ENCODE measurements at places on chromosomes 6 and 20.

GRCh38 chr20:54227241-54227640 is 19.4 kb downstream of the PFDN4 start:
- DNase-seq = no peak

DNA sequence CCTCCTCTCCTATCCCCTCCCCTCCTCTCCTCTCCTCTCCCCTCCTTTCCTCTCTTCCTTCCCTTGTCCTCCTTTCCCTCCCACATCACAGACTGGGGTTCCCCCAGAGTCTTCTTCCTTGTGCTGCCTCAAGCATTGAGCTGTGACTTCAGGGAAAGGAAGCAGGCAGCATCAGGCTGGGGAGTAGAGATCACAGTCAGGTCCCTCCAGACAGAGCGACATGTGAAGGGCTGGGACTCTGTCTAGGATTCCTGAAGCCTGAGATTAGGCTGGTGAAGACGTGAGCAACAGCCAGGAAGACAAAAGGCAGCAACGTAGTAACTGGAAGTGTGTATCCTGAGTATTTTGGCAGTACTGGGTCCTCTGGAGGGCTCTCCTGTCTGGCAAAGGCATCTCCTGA is 265.4 kb upstream of the SUPT3H start:
- DNase-seq = no peak

- DNase-seq = no peak
Measured at GRCh38 chr20:44666066-44666465, 14.6 kb upstream of the ADA start.

GRCh38 chr6:55983861-55984260 is 108.5 kb upstream of the BMP5 start:
- DNase-seq = no peak

DNA sequence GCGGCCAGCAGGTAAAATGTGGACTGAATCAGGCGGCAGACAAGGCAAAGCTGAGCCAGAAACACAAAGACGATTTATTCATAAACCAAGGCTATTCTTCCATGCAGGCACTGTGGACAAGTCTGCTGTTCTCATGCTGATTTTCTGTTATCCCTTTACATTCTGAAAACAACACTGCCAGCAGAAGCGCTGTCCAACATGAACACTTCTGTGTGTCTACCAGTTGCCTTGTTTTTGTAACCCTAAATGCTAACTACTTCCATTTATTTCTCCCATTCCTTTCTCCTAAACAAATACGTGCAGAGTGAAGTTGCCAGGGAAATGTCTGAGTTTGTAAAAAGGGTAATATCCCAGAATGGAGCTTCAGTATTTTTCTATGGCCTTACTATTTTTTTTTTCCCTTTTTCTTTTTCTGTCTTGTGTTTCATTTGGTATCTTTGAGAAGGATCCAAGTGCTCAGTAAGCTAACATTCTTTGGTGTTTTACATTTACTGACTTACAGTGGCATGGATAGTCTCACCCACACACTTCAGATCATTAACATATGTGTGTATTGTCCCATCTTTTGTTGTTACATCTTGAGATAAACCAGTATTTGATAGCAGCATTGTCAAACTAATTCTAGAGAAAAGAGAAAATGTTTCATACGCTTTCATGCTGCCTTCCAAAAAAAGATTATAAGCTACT is 1308.9 kb upstream of the MAP3K7 start:
- DNase-seq = no peak

DNA sequence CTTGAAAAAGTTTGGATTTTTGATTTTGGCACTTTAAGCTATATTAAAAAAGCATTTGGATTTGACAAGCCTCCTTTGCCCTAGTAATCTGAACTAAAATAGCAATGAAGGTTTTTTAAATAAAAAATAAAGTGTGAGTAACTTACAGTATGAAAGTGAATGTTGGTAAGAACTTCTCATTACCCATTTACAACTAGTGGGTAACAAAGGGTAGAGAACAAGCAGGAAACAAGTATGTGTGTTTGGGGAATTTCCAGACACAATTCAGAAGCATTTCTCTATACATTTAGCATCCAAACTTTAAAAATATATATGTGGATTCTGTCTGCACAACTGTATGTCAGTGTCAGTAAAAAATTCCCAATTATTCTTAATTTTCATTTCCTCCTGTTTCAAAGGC is 2.9 kb downstream of the TMEM30A start:
- no peak for DNase-seq

DNA sequence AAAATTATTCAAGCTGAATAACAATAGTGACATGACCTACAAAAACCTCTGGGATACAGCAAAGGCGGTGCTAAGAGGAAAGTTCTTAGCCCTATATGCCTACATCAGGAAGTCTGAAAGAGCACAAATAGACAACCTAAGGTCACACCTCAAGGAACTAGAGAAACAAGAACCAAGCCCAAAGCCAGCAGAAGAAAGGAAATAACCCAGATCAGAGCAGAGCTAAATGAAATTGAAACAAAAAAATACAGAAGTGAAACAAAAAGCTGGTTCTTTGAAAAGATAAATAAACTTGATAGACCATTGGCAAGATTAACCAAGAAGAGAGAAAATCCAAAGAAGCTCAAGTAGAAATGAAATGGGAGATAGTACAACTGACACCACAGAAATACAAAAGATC is 47.6 kb upstream of the NOTCH4 start:
- DNase-seq = no peak

DNA sequence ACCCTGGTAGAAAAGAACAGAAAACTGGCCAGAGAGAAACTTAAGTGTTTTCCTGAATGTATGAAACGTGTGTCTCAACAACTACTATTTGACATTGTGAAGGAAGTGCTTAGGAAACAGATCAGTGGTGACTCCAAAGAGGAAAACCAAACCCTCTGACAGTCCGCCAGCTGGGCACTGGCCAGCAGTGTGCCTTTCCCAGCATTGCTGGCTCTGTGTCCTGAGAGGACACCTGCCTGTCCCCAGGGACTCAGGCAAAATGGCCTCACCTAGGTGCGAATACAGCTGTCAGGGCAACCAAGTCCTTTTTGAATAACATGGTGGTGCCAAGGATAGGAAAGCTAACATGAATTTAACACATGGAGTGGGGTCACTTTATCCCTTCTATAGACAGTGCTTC is 72.5 kb downstream of the NDUFAF5 start:
- DNase-seq = no peak

GRCh38 chr6:11224966-11225463 is 7.5 kb downstream of the NEDD9 start:
- no peak for DNase-seq

- no peak for DNase-seq
Measured at GRCh38 chr6:79895382-79896074, 51.8 kb downstream of the ELOVL4 start.

GRCh38 chr20:39986173-39986904 is 702.7 kb downstream of the MAFB start:
- DNase-seq = no peak

DNA sequence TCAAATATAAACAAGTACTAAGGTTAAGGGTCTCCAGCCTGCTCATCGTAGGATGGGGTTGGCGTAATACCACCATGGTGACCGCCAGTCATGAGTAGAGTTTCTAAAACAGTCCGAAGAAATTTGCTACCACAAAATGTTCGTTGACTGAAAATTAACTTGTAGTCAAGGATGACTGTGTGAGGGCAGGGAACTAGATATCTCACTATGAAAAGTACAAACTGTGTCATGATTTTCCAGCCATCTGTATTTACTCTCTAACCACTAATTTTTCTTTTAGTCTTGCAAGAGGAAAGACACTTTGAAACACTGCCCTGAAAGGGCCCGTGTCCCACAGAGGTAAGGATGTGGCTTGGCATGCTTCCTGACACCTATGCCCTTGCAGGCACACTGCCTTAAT is 99.7 kb downstream of the IRF4 start:
- no peak for DNase-seq

GRCh38 chr6:143621159-143621873 is 56.4 kb upstream of the PHACTR2 start:
- DNase-seq = no peak

DNA sequence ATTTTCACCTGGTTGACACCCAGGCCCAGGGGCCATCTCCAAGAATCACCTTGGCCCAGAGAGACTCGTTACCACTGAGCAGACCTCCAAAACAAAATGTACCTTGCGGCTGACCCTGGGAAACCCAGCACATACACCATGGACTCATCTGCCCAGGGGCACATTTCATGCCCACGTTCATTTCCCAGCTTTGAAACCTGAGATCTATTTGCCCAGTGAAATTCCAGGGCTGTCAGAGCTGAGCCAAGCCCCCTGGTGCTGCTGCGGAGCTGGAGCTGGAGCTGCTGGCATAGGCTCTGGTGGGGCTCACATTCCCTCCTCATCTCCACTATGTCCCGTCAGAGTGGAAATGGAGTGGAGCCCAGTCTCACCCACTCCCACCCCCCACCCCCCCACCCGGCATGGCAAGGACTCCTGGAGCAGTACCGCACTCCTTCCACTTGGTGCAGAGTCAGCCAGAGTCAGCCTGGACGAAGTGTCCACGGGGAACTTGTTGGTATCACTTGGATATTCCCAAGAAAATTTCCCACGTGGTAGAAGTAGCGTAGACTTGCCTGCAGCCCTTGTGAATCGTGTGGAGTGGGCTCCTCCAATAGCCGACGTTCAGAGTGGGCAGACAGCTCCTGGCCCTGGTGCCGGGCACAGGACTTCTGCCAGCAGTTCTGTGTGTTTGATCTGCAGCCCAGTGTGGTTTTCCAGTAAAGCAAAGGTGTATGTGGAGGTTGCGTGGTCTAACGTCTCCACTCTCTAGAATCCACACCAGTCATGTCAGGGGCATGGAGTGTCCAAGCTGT is 18.1 kb upstream of the OSER1 start:
- no peak for DNase-seq

GRCh38 chr6:37689381-37689780 is 8.3 kb downstream of the MDGA1 start:
- DNase-seq = no peak

DNA sequence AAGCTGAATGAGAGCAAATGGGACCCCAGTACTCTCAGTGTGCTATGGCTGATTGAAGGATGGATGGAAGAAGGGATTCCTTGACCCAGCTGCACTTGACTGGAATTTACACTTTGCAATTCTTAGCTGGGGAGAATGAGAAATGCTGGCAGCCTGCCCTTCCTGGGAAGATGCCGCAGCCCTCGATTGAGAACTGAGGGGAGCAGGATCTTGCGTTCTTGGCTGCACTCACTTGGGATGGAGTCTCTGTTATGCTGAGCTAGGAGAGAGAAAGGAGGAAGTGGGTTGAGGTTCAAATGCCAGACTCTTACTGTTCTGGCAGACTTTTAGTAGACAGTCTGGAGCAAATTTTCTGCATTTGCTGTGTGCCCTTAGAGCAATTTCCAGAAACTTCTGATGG is 221.2 kb downstream of the FNDC1 start:
- DNase-seq = no peak

DNA sequence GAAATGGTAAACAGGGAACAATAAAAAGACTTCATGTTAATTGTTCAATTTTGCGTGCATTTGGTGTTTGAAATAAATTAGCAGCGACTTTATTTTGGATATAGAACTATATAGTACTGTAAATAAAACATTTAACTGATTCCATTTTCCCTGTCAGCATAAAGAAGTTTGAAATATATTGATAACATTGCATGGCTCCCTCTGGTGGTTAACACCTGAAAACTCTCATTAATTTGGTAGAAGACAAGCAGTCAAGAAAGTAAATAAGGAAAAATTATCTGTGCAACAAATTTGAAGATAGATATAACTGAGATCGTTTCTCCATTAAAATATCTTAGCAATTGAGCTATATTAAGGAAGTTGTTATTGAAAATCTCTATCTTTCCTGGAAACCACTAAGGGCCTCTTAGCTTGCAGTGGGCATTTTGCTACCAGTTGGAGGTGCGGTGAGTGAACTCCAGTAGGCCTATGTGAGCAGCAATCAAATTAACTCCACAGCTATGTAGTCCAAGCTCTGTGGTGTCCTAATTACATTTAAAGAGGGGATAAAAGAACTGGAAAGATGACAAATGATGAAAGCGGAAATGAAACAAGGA is 435.7 kb upstream of the FKBP1C start:
- DNase-seq = no peak

DNA sequence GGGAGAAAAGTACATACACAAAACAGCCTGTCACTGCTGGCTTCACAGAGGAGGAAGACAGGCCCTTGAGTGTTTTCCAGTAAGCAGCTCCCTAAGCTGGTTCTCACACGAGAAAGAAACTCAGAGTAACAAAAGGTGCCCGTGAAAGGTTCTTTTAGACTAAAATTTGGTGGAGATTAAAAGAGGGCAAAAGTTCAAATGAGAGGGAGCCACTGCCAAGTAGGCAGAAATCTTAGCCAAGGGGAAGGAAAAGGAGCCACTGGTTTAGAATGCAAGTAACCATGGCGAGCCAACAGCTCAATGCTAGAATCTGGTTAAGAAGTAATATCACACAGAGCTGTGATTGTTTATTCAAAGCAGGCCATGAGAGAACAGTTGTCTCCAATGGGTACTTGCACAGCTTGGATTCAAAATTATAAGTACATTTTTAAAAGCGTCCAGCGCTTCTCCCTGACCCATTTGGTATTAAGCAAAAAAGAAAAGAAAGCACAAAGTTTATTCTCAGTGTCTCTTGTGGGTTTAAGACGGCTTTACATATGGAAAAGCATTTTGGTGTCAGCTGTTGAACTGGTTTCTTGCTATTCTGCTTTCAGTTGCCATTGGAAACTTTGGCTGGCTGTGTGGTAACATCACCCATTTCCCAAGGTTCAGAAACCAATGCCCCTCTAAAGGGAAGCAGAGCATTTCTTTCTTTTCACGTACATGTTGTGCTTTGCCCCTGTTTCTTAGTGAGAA is 648.5 kb downstream of the RNF144B start:
- DNase-seq = no peak

- DNase-seq = no peak
Measured at GRCh38 chr6:13238017-13238416, 90.3 kb downstream of the TBC1D7 start.

DNA sequence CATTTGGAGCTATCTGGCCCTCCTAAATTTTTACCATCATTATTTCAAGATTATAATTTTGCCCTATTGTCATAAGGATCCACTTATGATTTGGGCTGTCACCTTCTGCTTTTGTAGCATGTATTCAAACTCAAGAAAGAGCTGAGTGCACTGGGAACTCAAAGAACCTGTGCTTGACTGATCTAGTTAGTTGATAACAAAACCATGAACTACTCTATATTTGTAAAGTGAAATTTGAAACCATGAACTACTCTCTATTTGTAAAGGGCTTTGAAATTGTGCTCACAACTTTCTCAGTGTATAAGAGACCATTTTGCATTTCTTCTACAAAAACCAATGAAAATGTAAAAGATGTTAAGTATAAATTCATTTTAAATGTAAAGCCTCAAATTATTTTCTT is 77.5 kb upstream of the POPDC3 start:
- DNase-seq = no peak

GRCh38 chr6:7418238-7418905 is 28.8 kb downstream of the RIOK1 start:
- DNase-seq = no peak

Measured in vagina (tissue), 2 donors.